PC-9 (cell line): ENCODE measurements at places on chromosomes 11 and 22. TPM values are rescaled to one million over a fixed set of nuclear protein-coding genes. Genes with fewer than 3 reads are reported as not detected.

The PLA2G3 gene
- total RNA-seq = not detected in 2 replicates

GRCh38 chr22:31613286-31613903 is 48.6 kb downstream of the PISD start:
- DNase-seq = no peak

- no peak for DNase-seq
These were observed 67.3 kb upstream of the VSTM5 start for GRCh38 chr11:93917673-93918072.

DNA sequence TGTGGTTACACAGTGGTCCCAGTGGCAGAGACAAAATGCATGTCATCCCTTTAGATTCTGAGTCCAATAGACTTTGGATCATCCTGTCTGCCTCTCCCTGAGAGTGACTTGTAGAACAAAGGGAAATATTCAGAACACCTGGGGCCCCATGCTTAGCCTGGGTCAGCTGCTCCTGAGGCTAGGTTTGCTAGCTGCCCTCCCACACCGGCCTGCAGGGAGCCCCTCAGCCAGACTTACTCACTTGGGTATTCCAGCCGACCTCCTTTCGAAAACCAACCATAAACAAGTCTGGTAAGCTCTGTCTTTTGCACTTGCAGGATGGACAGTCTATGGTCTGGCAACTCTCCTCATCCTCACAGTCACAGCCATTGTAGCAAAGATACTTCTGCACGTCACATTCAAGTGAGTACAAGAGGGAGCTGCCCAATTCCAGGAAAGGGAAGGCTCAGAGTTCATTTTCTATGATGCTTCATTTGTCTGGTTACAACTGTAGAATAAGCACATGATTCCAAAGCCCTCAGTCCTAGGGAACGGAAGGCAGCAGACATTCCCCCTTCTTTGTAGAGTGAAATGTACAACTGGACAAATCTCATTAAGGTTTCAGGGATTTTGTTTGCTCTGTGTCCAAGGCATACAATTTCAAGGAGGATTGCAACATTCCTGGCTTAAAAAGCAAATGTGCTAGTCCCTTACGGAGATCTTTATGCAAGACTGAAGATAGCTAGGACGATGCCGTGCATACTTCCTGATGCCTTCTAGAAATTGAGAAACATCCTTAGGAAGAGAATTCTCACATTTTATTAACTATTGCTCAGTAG is 65.5 kb upstream of the EMID1 start:
- no peak for DNase-seq
